Activated CD8-positive, alpha-beta memory T cell treated with anti-CD3 and anti-CD28 coated beads for 4 hours (primary cell): ENCODE measurements at places on chromosomes 6 and 20.

DNA sequence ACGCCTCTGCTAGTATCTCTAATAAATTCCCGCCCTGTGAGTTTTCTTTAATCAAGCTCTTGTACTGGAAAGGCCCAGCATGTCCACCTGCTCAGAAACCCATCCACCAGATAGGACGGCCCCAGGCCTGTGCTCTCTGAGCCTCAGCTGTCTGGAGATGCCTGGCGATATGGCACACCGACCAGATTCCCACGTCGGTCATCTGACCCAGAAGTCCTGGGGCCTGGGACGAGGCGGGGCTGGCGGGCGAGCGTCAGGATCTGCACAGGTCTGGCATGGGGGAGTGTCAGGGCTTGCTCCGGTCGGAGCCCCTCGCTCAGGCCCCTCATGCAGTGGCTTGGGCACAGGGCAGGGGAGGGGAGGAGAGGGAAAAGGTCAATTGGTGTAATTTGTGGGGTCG, 10.2 kb downstream of the RNASET2 start:
- DNase-seq = no peak

DNA sequence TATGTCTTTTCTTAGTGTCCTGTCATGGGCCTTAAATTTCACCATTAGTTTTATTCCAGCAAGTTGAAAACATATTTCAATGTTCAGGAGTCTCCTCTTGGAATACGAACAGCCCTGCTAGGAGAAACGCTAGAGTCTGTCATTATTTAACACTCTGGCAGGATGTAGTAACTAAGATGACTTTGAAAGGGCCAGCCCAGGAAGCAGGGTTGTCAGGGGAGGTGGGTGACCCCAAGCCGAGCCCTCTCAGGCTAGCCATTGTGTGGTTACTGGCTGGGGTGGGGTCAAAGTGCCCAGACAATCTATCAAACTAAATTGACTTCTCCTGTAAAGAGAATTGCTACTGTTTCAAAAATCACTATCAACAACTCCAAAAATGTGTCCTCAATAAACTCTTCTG, 67.8 kb downstream of the LY86 start:
- DNase-seq = no peak

DNA sequence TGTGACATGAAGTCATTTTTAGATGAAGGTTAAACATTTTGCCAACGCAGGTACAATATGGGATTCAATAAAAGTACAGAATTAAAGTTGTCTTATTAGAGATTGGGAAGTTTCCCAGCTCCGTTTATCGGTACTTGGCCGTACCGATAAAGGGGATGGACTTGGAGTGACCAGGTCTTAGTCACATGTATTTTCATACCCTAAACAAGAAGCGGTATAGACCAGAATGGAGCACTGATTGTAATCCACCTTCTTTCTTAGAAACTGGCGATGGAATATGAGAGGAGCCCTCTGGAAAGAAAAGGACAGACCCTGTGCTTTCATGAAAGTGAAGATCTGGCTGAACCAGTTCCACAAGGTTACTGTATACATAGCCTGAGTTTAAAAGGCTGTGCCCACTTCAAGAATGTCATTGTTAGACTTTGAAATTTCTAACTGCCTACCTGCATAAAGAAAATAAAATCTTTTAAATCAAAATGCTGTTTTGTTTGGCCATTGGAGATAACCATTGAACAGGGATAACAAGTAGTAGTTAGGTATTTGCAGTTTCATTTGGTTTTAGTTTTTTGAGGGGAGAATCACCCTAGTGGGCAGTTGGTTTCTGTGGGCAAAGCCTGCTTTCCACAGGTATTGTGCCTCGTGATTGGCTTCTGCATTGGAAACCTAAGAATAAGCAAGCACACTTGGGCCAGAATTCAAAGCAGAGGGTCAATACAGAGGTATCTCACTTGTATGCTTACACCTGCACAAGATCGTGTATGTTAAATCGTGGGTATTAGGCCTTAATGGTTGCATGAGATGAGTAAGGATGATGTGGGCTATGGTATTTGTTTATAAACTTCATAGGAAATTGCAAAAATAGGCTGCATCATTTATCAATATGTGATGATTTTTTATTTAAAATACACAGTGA, 11.2 kb upstream of the ZNFX1 start:
- no peak for DNase-seq

DNA sequence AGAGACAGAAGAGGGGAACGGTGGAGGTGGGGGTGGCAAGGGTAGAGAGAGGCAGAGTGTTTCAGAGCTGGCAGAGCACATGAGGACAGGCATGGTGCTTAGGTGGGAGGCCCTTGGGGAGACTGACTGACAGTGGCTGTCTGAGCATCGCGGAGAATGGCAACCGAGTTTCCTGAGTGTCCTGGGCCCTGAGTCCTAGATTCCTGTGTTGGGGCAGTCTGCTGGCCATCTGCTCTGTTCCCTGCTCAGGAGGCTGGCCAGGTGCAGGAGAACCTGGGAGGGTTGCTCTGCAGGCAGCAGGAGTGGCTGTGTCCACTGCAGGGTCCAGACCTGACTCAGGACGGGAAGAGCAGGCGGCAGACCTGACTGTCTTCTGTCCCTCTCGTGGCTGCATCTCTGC, 248.9 kb downstream of the LRFN2 start:
- no peak for DNase-seq

DNA sequence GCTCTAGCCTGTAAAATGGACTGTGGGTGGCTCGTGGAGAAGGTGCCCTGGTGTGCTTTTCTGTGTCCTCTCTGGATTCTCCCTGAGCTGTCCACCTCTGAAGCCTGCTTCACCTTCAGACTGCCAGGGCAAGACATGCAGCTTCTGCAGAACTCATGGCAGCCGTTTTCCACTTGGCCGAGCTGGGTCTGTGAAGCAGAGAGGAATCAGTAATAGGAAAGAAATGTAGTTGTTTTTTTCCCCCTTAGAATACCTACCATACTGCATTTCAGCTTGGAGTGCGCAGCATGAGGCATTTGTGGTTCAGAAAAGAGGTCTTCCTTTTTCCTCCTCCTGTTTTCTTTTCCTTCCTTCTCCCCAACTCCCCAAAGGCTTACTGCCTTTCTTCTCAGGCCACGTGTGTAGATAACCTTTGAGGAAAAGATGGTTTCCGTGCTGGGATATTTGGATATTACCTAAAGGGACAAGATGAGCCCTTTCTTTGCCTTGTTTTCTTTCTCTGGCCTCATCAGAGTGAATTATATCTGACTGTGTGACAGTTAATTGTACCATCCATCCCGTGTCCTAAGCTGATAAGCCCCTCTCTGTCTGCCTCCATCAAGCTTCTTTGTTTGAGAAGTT, 39.4 kb downstream of the RREB1 start:
- no peak for DNase-seq

DNA sequence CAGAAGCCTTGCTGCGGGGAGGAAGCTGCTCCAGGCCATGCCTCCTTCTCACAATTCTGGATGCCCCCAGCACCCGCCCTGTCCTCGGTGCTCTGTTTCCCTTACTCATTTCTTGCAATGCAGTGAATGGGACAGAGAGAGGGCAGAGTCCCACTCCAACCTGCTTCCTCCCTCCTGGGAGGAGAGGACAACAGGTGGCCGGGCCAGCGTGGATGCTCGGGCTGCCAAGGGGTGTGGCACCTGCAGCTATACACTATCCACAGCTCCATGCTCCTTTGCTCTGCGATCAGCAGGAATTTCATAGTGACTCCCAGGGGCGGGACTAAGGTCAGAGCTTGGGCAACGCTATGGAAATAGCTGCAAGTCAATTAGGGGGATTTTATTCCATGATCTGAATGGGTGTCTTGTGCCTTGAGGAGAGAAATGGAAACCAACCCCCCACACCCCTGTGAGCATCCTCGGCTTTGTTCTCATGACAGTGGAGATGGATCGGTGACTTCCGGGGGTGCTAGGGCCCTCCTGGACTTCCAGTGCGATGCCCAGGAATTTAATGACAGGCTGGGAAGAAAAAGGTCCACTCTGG, 192.5 kb downstream of the MYLK4 start:
- DNase-seq = no peak

DNA sequence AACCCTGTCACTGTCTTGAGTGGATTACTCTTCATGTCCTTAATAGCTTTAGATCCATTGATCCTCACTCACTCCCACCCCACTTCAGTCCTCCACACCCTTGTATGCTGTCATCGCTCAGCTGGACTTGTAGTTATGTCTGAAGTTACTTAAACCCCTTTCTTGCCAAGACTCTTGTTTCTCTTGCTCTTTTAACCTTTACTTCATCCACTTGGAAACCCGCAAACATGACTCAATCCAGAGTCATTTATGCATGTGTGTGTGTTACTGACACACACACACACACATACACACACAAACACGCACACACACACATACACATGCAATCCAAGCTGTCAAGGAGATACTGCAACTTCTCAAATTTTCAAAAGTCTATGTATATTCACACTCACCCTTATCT, 341.8 kb downstream of the SYNE1 start:
- no peak for DNase-seq

DNA sequence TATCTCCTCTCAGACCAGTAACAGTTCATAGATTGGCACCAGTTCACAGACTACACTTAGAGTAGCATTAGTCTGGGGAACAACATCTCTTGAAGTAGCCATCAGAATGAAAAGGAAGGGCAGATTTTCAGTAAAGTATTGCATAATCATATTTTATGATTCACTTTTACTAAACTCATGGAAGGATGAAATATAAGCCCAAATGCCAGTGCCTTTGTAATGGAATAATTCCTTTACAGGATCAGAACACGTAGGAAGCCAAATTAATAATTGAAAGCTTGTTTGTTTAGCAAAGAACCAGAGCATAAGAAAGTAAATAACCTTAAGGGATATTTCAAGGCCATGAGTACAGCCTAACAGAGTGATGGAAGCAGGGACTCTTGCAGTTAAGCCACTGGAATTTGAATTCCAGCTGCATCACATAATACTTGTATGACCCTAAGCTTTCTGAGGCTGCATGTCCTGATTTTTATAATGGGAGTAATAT, 11.4 kb upstream of the LOC128125822 start:
- DNase-seq = no peak

- no peak for DNase-seq
Observed at GRCh38 chr6:44828780-44829179, 441.3 kb downstream of the CDC5L start.

DNA sequence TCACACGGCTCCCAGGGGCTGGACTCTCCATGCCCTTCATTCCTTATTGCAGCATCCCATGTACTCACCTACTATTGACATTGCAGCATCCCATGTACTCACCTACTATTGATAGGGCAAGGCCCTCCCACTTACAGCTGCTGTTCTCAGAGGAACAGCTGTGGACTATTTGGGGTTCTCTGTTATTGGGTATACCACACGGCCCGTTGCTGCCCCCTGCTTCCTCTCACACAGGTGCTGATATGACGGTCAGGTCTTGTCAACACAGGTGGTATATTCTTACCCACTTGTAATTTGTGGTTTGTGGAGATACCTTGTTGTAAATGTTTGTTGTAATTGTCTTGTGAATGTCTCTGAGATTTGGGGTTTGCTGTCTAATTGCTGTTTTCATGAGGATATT, 18.8 kb downstream of the ALDH5A1 start:
- DNase-seq = no peak

DNA sequence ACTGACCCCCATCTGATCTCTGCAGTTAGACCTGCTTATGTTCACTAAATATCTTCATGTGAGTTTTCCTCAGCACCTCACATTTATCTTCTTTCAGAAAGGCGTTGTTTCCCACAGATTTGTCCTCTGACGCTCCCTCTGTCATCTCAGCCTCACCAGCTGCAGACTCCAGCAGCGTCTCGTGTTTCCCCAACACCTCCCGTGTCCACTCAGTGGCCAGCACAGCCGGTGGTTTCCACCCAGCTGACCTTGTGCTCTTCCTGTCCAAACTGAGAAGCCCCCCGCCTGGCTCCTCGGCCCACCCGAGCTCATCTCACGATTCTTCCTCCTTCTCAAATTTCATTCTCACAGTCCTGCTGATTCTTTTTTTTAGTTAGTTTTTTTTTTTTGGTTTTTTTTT, 12.5 kb downstream of the ERMARD start:
- no peak for DNase-seq

GRCh38 chr6:30749554-30750378, 5.4 kb upstream of the IER3 start:
- DNase-seq = no peak

GRCh38 chr6:33024521-33024920, 15.1 kb upstream of the HLA-DOA start:
- DNase-seq = no peak

DNA sequence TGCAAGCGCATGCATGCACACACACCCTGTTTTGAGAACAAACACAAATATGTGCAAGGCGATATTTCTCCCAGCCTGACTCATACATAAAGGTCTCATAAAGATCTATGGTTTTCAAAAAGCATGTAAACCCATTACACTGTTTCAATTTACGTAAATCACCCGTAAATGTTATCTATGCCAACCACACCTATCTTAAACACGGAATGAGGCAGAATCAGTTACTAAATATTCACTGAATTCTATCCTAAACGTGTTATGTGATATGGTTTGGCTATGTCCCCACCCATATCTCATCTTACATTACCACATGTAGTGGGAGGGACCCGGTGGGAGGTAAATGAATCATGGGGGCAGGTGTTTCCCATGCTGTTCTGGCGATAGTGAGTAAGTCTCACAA, 621.6 kb downstream of the KIF16B start:
- no peak for DNase-seq

DNA sequence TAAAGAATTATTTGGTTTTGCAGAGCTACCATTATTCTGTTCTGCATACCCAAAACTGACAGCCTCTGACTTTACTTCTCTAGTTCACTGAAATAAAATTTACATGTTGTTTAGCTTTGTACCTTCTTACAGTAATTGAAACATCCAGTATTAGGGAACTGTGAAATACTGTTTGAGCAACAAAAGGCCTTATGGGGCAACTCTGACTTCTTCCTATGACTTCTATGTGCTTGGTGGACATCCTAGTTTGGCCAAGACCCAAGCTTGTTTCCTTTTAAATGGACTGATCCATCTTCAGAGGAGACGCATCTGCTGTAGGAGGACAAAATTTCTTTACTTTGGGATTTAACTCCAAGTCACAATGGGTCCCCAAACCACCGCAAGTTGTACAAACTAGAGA, 44.7 kb downstream of the NR2E1 start:
- DNase-seq = no peak

GRCh38 chr20:19260412-19261090, 48.1 kb downstream of the SLC24A3 start:
- no peak for DNase-seq

GRCh38 chr6:132512342-132512637, 626 bp downstream of the STX7 start:
- DNase-seq = no peak

GRCh38 chr6:25665455-25665854, 13.4 kb downstream of the SCGN start:
- DNase-seq = no peak

- no peak for DNase-seq
Observed at GRCh38 chr20:21921251-21921650, 215.8 kb downstream of the PAX1 start.

GRCh38 chr20:53399083-53399482, 194.6 kb downstream of the ZNF217 start:
- DNase-seq = no peak

- DNase-seq = no peak
Observed at GRCh38 chr6:96410467-96410866, 111.1 kb upstream of the UFL1 start.
